ENCODE measurements at places on chromosomes 1 and 21. TPM values are rescaled to one million over a fixed set of nuclear protein-coding genes. Genes with fewer than 3 reads are reported as not detected.

- no peak for DNase-seq
These were observed 8.2 kb downstream of the KIF2C start for GRCh38 chr1:44747878-44748277.

DNA sequence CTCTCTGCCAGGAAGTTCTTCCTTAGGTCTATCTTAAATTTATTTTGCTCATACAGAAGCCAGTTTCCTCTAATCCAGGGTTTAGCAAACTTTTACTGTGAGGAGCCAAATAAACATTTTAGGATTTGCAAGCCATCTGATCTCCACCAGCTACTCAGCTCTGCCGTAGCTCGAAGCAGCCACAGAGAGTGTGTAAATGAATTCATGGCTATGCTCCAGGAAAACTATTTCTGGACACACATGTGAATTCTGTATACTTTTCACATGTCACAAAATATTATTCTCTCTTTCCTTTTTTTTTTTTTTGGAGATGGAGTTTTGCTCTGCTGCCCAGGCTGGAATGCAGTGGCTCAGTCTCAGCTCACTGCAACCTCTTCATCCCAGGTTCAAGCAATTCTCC, 13.4 kb upstream of the AGTRAP start:
- no peak for DNase-seq

DNA sequence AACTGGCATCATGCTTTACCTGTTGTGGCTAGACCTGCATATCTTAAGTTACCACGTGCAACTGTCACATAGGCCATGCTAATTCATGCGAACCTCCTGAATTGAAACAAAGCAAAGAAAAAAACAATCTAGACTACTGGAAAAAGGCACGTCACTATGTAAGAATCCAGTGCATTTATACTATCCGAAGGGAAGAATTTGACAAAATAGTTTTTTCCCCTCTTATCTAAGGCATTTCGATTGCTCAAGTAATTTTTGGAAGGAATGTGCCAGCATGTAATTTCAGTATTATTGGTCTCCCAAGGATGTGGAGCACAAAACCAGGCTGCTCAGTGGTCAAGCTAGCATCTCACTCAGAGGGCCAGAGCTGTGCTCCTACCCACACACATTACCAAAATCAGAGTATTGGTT, 31.5 kb upstream of the C1orf198 start:
- no peak for DNase-seq

- DNase-seq, result no peak
These were observed 7.0 kb downstream of the DENND4B start for GRCh38 chr1:153939476-153939875.

DNA sequence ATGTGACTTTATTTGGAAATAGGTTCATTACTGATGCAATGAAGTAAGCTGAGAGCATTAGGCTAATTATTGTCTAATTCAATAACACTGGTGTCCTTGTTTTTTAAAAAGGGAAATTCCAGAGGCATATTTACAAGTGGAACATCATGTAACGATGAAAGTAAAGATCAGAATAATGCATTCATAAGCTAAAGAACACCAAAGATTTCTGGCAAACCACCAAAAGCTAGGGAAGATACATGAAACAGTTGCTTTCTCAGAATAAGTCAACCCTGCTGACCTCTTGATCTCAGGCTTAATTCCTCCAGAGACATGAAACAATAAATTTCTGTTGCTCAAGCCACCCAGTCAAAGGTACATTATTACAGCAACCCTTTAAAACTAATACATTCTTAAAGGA, 20.3 kb upstream of the IFI16 start:
- DNase-seq, result no peak

GRCh38 chr1:46681333-46682034, 9.8 kb downstream of the TEX38 start:
- DNase-seq, result no peak

DNA sequence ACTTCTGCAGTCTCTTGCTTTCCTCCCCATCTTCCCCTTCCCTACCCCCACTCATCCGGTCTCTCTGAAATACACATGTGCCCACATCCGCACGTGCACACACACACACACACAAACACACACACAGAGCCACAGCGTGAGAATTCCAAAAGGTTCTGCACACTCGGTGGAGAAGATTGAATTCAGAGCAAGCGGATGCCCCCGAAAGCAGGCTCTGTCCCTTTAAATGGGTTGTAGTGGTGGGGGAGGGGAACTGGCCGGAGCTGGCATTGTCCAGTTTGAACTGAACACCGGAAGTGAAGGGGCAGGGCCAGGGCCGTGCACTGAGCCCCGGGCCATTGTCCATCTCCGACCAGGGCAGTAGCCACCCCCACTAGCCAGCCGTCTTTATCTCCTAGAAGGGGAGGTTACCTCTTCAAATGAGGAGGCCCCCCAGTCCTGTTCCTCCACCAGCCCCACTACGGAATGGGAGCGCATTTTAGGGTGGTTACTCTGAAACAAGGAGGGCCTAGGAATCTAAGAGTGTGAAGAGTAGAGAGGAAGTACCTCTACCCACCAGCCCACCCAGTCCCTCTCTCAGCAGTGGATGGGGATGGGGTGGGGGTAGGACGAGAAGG, 1.3 kb upstream of the LIN28A start:
- DNase-seq, result no peak

DNA sequence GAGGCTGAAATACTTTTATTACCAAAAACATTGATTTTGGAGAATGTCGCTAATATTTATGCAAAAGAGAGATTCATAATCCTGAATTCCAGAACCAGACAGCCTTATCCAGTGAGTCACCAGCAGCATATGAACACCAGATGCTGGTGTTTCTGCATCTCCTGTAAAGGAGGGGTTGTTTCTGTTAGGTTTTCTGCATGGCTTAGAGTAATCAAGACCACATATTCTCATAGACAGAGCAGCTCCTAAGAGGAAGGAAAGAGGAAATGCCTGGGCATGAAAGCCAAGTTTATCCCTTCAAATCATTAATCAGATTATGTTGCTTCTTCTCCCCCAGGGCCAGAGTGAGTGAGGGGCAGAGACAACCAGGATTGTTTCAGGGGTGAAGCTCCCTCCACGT, 86.2 kb downstream of the NGF start:
- no peak for DNase-seq

DNA sequence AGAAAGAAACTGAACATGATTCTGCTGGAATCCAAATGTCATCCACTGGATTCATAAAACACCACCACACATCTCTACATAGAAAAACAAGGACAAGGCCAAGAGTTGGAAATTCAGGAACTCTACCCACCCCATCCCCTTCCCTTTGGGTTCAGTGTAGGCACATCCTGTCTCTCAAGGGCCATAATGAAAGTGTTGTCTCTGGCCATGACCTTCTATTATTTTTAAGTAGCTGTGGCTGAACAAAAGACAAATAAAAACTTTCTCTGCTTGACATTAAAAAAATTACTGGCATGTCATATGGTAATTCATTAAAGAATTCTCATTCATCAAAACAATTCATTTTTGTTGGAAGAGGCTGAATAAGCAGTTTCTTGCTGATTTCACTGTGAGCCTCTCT, 54.9 kb upstream of the ZBTB18 start:
- no peak for DNase-seq

DNA sequence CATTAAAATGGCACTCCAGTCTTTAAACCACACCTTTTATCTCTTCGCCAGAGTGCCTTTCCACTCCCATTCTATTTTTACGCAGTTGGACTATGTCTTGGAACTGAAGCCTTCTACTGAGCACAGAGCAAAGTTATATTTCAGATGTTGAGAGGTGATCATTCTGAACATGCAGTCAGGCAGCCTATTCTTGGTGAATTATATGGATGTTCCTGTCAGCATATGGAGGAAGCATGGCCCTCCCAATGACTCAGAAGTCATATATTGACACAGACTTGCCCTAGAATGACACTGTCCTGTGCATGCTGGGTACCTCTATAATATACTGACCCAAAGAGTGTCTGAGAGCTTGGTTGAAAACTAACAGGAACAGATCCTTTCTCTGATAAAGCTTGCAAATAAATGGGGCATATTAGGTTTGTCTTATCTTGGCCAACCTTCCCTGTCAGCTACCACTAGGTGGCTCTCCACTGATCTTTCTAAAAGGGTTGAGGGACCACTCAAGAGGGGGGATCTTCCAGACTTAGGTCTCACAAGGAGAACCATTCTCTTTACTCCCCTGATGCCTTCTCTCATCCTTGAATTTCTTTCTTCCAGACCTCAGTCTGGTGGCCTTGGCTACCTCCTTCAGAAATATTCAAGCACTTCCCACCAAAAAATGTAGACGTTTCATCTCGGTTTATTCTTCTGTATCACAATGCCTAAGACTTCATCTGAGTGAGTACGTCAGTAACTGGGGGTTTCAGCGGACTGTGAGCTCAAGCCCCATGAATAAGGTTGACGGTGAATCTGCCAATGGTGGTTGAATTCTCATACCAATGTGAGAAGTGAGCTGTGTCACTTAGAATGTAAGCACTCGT, 11.8 kb upstream of the ALG14 start:
- no peak for DNase-seq

GRCh38 chr1:77950873-77951272, 28.0 kb downstream of the FUBP1 start:
- no peak for DNase-seq

DNA sequence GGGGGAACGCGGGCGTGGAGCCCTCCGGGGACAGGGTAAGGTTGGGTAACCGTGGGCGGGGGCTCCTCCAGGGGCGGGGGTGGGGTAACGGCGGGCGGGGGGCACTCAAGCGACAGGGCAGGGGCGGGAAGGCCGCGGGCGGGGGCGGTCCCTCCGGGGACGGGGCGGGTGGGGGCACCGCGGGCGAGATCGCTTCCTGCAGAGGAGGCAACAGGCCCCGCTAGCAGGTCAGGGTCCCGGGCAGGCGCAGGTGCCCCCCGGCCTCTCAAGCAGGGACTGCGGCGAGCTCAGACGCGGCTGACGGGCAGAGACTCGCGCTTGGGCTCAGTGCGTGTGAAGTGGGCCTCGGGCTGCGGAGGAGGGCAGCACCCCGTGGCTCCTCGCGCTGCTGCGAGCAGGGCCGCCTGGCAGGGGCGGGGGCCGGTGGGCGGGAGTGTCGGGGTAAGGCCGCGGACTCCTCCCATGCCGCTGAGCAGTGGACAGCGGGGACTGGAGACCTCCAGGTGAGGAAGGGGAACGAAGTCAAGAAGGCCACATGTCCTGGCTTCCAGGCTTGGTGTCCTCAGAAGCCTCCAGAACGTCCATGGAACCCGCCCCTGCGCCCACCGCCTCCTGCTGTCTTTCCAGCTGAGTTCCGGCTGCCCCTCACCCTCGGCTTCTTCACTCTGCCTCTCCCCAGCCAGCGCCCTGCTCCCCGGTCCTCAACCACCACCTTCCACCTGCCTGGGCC, 627 bp upstream of the GNB1 start:
- no peak for DNase-seq

GRCh38 chr1:73511038-73511437, 686.9 kb downstream of the LRRIQ3 start:
- DNase-seq, result no peak

GRCh38 chr21:36640174-36640720, 58.7 kb upstream of the SIM2 start:
- DNase-seq, result no peak

DNA sequence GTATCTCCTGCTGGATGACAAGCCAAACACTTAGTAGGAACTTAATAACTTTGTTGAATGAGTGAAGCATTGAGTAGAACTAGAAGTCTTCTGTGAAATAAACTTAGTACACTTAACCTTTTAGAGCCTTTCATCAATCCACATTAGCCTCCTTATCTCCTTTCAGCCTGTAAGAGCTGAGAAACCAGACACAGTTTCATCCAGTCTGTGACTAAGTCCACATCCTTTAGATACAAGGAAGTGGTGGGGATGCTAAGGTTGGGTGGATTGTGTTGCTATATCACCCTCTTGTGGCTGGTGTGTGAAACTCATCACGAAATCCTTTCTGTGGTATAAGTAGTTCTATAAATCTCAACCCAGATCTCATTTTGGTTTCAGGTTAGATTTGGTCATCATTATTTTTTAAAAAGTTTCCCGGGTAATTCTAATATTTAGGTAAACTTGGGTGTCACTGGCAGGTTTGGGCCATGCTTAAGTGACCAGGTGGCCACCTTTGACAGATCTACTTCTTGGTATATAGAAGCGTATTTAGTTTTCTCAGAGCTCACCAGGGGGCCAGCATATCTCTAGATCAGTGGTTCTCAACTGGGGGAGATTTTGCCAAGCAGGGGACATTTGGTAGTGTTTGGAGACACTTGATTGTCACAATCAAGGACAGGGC, 27.8 kb upstream of the CD84 start:
- no peak for DNase-seq

DNA sequence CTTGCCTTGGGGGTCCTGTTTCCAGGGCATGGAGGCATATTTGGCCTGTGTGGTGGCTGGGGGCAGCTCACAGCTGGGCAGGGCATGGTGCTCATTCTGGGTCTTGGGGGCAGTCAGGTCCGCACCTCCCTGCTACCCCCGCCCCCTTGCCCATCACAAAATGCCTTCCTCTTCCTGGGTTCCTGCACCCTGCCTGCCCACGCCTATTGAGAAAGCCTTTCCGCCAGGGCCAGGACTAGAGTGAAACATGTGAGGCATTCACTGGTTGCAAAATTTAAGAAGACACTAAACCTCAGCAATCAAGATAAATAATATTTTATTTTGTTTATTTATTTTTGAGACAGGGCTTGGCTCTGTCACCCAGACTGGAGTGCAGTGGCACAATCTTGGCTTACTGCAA, 19.7 kb downstream of the PTAFR start:
- DNase-seq, result no peak

DNA sequence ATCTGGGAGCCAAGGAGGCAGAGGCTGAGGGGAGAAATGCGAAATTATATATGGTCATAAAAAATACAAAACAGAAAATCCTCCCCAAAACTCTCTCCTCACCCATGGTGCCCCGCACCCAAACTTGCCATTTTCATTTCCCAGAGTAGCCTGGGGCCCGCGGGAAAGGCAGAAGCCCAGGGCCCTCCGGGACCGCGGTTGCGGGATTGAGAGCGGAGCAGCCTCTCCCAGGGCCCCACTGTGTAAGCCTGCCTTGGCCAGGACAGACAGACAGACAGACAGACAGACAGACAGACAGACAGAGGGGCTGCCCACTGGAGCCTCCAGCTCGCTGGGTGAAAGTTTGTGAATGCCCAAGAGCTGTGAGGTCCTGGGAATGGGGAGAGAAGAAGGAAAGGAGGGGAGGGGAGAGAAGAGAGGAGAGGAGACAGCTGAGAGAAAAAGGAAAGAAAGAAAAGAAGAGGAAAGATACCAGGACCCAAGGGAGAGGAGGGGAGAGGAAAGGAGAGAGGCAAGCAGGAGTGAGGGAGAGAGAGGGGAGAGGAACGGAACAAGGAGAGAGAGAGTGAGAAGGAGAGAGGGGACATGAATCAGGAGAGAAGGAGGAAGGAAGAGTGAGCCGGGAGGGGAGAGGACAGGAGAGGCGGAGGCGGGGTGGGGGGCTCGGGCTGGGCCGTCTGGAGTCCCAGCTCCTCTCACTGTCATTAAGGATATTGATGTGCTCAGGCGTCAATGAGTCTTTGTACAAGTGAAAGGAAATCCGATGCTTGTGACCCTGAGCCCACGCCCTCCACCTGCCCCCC, 69.3 kb upstream of the CASZ1 start:
- DNase-seq, result no peak

FLG2 gene
- not detected for total RNA-seq

PIK3C2B gene
- 77.5 TPM for total RNA-seq

CRNN gene
- not detected for total RNA-seq

VAV3 gene
- 10.0 TPM for total RNA-seq

MTARC1 gene
- total RNA-seq, result 18.0 TPM

ECM1 gene
- total RNA-seq, result 33.8 TPM

NTMT2 gene
- not detected for total RNA-seq

C1orf167 gene
- total RNA-seq, result 0.40 TPM

NUP210L gene
- not detected for total RNA-seq
